ENCODE measurements at places on chromosomes 11 and 22.

- no peak for DNase-seq
Measured at GRCh38 chr11:116062129-116062489, 557.9 kb upstream of the CADM1 start.

- no peak for DNase-seq
Measured at GRCh38 chr11:99281331-99281730, 260.6 kb downstream of the CNTN5 start.

DNA sequence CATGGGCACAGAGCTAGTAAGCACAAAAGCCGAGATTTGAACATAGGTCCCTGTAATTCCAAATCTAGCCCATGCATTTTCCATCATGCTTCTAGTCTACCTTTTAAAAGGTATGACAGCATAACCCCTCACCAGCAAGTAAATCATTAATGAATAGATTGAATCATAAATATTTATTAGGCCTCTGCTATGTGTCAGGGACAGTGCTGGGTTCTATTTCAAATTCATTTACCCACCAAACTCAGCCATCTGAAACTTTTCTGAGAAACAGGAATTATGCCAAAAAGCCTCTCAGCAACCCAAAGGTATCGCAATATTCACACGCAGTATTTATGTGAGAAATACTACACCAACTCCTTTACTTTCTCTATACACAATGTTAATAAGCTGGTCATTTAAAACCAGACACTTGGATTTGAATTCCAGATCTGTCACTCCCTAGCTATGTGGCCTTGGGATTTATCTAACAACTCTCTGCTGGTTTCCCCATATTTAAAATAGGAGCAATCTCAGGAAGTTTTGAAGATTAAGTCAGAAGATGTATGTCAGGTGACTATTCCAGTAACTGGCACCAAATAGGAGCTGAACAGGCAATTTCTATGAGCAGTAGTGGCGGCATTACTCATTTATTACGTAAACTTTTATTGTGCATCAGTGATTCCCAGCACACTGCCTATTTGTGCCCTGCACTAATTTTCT lies 191.4 kb downstream of the TENM4 start:
- no peak for DNase-seq

- peak; percentile 84 for DNase-seq
Measured at GRCh38 chr11:61971248-61972111, 4.0 kb upstream of the FTH1 start.

DNA sequence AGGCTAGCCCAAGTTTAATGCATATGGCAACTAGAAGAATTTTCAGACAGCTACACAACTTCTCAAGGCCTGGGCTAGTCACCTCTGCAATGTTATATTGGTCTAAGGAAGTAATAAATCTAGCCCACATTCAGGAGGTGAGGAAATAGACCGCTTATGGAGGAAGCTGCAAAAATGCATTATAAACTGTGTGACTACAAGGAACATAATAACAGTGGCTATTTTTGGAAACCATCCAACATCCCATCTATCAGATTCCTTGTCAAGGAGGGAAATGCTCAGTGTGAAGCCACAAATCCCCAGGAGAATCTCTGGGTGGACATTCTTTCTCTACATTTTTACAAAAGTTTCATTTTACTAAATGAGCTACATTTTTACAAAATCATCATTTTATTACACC lies 76.1 kb downstream of the BBOX1 start:
- no peak for DNase-seq

DNA sequence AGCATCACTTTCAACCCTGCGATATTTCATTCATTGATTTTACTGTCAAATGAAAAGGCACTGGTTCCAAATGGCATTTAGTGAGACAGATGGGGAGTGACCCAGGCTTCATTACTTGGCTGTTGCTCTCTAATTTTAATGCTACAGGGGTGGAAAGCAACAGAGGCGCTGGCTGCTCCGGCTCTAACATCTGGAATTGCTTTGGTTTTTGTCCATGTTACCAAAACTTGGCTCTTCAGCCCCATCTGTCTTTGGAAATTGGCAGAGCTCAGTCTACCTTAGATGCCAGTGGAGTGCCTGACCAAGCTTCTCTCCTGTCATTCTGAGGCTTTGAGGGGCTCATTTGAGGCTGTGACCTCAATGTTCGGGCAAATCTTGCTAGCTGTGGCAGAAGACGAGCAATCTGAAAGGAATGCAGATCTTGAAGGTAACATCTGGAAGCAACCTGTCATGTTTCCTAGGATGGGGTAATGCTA lies 409.5 kb upstream of the SYN3 start:
- DNase-seq: no peak

DNA sequence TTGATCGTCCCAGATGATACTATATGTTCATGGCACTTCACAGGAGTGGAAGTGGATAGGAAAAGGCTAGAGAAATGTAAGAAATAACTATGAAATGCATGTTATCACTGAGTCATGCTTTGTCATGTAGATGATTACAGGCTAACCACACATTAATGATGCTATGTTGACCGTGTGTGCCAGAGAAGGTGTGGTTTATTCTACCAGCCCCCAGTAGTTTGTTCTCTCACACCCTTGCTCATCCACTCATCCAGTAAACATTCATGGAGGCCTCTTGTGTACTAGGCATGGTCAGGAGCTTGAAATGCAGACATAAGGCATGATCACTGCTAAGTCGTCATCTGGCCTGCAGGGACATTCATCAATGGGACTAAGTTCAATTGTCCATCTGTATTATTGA lies 153.0 kb upstream of the PITPNB start:
- DNase-seq: no peak

- no peak for DNase-seq
Measured at GRCh38 chr22:37905534-37906363, at the start of gene MICALL1. Gene MICALL1 (plus strand): TSS chr22:37906297. CDS start chr22:37906423, 126 bp downstream.

- DNase-seq: no peak
Measured at GRCh38 chr11:39363571-39363970, 2095.9 kb downstream of the LRRC4C start.

DNA sequence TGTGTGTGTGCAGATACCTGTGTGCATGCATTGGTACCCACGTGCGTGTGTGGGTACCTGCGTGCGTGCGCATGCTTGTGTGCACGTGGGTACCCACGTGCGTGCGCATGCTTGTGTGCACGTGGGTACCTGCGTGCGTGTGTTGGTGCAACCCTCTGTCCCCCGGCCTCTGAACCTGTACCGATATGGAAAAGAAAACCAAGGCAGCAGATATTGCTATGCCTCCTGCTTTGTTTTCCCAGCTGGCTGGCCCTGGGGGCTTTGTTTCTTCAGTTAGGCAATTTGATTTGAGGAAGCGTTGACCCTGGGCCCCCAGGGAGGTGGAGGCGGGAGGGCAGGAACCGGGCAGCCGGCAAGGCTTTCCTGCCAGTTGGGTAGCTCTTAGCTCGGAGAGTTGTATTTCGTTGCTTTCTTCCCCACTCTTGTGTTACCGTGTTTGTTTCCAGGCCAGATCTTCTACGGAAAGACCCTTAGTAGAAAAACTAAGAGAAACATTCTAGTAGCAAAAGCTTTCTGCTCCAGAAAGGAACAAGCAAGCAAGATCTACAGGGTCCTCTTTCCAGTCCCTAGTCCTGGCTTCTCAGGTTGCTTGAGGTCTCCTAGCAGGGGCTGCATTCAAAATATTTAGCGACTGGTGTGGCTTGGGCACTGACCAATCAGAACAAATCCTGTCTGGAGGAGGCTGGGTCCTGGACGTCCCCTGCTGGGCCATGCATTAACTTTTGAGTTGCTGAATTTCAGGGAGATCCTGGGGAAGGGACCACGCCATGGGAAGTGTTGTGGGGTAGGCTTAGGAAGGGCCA lies 26.3 kb upstream of the SORL1-AS1 start:
- DNase-seq: no peak

GRCh38 chr11:5684036-5684645 lies 733 bp downstream of the TRIM5 start:
- no peak for DNase-seq

DNA sequence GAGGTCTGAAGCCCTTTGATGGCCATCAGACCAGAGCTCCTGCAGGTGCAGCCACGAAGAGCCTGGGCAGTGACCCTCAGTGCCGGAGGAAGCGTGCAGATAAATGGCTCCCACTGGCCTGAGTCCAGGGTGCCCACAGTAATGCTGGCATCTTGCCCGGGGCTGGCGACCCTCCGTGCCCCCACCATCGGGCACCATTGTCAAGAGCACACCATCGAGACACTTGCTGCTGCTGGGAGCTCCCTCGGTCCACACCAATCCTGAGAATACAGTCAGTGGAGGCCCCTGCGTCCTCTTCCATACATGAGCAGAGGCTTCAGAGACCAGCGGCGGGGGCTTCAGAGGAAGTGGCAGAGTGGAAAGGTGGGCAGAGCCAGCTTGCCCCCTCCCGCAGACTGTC lies 1448.3 kb downstream of the BRD1 start:
- DNase-seq: no peak
